ENCODE measurements at places on chromosomes 16 and 17.

DNA sequence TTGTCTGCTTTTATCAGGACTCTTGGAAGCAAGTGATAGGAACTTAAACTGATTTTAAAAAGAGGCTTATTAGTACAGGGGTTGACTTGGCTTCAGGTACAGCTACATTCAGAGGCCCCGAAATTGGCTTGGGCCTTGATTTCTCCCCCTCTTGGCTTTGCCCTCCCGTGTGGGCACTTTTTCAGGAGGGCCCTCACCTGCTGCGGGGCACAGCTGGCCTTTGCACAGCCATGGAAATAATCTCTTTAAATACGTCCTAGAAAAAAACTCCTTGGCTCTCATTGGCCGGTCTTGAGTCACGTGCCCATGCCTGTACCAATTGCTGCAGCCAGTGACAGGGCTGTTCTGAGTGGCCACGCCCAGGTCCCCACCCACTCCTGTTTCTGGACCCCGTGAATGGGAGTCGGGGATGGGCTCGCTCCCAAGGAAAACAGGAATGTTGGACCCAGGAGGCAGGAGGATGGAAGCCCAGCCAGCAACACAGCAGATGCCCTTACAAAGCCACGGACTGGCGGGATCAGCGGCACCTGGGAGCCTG lies 15.0 kb downstream of the CA5A start:
- DNase-seq, result no peak

DNA sequence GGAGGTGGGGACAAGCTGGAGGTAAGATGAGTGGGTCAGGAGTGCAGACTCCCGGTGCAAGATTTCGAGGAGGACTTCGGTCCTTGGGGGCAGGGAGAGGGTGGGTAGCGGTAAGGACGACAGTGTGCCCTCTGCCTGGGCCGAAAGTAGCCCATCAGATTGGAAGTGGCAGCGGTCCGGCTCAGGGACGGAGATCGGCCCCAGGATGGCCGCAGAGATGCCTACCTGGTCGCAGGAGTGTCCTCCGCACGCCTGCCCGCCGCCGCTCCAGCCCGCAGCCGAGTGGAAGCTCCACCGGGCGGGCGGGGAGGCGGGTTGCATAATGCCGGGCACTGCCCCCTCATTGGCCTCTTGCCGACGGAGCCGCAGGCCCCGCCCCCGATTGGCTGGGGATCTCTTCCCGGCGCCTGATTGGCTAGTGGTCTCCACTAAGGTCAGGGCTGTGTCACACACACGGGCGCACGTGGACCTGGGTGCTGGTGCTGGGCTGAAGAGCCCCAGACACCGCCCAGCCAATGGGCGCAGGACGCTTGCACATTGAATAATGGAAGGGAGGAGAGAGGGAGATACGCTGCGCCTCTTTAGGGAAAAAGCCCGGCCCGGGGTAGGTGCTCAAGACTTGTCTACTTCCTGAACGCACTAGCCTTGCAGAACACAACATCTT lies at the start of gene PER1:
Gene PER1 (minus strand): TSS at position 293 of the 664 bp plus-strand sequence. CDS start 1,698 bp downstream, outside the sequence.
- peak; percentile 91 for DNase-seq

- no peak for DNase-seq
Measured at GRCh38 chr17:46774108-46774737, 44.3 kb downstream of the WNT3 start.

GRCh38 chr17:16215965-16216316 lies 607 bp upstream of the NCOR1 start:
- DNase-seq, result no peak

DNA sequence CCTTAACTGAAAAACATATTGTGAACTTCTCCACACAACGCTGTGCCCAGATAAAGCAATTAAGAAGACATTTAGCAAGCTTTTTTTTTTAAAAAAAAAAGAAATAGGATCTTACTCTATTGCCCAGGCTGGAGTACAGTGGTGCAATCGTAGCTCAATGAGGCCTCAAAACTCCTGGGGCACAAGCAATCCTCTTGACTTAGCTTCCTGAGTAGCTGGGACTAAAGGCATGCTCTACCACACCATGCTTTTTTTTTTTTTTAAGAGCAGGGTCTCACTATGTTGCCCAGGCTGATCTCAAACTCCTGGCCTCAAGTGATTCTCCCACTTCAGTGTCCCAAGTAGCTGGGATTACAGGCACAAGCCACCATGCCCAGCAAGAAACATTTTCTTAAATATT lies 20.1 kb downstream of the AP1G1 start:
- no peak for DNase-seq

DNA sequence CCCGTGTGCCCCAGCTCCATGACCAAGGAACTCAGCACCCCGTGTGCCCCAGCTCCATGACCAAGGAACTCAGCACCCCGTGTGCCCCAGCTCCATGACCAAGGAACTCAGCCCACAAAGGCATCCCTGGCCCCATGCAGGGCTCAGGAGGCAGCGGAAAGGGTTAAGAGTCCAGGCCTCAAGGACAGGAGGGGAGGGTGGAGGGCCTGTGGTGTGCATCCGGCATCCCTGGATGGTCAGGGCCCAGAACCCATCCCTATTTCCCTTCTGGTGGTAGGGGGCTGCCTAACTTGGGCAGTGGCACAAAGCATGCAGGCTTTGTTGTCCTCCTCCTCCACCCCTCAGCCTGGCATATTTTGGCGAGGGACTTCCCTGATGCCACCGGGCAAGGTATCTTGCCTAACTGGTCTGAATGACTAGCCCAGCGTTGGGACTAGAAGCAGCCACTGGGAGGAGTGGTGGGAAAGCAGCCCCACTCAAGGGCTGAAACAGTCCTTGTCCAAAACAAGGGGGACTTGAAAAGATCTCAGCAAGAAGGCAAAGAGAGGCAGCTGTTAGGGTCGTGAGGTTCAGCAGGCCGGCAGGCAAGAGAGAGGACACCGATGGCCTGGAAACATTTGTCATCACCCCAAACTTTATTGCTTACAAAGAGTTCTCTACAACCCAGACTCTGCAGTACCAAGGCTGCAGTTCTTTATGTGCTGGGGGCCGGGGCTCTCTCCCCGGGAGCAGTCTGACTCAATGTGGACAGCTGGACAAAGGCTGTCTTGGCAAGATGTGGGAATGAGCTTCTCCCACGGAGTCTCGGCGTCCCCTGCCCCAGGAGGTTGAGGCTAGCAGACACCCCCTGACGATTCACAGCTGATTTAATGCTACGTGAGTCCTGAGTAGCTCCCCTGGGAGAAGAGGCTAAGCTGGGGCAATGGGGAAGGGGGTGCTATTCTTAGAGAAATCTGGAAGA lies 902 bp upstream of the SPATA32 start:
- no peak for DNase-seq

DNA sequence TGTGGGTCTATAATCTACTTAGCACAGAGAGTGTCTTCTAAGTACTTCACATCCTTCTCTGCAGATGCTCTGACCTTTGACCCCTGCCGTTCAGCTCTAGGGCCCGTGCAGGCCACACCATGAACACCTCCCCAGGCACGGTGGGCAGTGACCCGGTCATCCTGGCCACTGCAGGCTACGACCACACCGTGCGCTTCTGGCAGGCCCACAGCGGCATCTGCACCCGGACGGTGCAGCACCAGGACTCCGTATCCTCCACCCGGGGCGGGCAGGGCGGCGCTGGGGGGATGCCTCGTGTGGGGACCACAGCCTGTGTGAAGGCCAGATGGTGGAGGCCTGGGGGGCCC lies 686 bp downstream of the MLST8 start:
- DNase-seq, result no peak

DNA sequence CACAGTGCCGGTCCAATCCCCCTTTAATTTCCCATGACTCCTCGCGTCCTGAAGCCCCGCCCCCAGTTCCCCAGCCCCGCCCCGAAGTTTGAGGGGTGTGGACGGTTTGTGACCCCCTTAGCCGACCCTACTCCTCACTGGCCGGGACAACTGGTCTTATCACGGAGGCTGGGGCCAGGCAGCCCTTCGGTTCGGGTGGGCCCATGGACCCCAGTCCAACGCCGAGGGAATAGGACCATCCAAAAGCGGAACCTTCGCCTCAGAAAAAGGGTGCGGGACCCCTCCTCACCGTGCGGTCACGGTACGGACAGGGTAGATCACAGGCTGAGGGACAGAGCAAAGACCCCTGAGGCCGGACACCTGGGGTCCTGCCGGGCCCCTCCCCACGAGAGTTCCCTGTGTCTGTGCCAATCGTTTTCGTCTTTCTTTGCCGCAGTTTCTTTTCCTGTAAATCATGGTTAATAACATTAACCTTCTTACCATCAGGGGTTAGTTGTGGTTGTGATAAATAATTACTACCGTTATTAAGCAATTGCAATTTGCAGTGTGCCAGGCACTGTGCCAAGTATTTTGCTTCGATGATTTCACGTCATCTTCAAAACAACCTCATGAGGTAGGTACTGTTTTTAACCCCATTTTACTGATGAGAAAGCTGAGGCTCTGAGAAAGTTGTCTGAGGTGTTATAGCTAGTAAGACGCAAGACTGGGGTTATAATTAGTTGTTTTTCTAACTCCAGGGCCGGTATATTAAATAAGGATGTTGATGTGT lies 543 bp downstream of the TMUB2 start:
- DNase-seq, result no peak

DNA sequence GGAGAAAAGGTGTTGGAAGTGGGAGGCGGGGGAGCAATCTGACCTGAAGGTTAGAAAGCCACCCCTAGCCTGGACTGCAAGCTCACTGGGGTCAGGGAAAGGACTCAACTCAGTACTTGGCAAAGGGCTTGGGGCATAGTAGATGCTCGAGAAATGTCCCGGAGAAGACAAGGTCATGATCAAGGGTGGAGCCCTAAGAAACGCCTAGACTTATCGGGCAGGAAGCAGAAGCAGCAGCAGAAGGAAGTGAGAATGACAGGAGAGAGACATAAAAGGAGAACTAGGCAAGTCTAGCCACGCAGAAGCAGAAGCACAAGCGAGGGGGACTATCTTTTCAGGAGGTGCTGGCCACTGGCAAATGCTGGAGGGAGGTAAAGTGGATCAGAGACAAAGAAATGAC lies 10.2 kb downstream of the COTL1 start:
- no peak for DNase-seq

- no peak for DNase-seq
Measured at GRCh38 chr16:86661706-86662105, 83.4 kb downstream of the FOXL1 start.

DNA sequence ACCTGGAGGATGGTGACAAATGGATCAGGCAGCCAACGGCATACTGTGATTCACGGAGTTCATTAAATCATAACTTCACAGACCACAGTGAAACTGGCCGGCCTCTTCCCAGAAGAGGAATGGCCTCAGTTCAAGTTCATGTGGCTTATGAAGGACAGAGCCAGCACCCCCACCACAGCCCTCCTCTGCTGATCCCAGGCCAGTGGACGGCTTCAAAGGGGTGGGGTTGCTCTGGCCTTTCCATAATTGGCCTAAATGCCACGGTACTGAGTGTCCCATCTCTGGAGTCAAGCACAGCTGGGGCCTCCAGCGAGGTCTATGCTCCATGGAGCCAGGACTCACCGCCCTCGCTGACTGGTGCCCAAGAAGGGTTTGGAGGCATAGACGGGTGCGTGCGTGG lies 21.4 kb downstream of the GALNS start:
- no peak for DNase-seq

DNA sequence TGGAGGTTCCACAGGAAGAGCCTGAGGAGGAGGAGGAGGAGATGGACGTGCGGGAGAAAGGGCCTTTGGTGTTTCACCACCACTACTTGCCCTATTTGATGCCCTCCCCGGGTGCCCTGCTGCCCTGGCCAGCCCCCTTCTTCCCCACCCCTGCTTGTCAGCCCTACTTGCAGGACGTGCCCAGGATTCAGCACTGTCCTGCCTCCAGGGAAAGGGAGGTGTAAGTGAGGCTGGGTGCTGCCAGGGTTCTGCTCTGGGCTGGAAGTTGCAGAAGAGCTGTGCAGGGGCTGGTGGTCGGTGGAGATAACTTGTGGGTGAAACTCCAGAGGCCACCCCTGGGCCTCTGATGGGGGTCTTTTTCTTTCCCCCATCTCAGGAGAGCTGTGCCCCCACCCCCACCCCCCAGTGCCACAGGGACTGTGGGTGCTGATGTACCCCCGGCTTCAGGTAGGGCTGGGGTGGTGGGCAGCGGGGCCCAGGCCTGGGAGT lies 3.0 kb downstream of the PRR29 start:
- DNase-seq, result no peak

GRCh38 chr16:24353622-24354021 lies 97.5 kb downstream of the CACNG3 start:
- DNase-seq, result no peak

DNA sequence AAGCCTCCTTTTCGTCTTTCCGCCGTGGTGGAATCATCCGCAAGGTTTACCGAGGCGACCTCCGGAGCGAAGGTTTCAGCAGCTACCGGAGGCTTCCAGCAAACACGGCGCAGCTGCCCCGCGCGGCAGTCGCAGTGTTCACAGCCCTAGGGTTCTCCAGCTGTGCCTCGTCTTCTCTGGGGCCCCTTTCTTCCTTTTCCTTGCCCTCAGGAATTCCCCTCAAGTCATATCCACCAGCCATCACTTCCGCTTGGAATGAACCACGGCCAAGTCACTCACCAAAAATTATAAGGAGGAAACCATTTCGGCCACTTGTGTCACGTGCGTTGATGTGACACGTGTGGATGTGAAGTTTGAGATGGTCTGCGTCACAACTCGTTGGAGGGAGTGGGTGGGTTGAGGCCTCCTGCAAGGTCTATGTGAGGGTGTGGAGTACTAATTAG lies 636 bp upstream of the ERN1 start:
- DNase-seq, result no peak

DNA sequence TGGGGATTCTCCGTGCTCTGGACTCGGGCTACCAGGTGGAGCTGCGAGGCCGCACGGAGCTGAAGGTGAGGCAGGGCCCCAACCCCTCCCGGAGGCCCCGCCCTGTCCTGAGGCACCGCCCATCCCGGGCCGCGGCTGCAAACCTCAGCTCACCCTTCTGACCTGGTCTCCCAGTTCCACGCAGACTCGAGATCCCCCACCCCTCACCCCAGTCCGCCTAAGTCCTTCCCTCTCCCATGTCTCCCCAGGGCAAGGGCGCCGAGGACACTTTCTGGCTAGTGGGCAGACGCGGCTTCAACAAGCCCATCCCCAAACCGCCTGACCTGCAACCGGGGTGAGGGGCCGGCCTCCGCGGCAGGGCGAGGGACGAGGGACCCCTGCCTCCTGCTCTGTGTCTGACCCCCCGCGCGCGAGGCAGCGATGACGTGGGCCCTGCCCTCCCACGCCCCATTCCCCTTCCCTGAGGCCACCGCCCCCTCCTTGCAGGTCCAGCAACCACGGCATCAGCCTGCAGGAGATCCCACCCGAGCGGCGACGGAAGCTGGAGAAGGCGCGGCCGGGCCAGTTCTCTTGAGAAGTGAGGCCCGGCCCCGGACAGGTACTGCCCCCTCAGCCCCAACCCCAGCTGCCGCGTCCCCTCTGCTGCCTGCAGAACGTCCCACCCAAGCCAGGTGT lies 13.7 kb downstream of the GUCY2D start:
- DNase-seq, result no peak

DNA sequence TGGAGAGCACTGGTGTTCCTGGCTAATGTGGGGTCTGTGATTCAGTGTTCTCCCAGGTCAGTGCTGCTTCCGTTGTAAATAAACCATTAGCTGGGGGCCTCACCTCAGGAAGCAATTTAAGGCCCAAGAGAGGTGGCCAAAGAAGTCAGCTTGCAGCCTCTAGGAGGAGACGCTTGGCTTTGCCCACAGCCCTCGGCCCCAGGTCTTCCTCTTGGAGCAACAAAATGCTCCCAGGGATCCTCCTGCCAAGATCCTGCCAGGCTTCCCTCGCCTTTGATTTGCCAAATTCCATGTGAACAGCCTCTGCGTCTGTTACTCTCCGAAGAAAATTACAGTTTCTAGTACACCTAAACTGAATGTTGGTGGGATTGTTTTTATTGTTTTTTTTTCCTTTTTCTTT lies 62.4 kb upstream of the TBX2 start:
- DNase-seq, result no peak
